Activated naive CD8-positive, alpha-beta T cell treated with anti-CD3 and anti-CD28 coated beads for 36 hours (primary cell): ENCODE measurements at places on chromosomes 2 and 18.

DNA sequence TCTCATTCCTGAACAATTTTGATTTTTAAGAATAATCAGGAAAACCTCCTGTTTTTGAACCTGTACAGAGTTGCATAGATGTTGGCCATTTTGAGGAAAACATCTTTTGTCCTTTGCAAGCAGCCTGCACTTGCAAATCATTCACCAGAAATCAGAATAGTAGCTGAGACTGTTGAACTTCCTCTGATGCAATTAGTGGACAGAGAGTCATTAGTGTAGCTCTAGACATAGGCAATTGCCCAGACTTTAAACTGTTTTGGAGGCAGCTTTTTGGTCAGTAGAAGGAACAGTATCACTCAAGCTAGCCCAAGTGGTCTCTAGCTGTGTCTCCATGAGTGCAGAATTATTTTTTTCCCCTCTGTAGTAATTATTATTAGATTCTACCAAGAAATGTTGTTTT is 326.1 kb downstream of the PIK3C3 start:
- no peak for DNase-seq

DNA sequence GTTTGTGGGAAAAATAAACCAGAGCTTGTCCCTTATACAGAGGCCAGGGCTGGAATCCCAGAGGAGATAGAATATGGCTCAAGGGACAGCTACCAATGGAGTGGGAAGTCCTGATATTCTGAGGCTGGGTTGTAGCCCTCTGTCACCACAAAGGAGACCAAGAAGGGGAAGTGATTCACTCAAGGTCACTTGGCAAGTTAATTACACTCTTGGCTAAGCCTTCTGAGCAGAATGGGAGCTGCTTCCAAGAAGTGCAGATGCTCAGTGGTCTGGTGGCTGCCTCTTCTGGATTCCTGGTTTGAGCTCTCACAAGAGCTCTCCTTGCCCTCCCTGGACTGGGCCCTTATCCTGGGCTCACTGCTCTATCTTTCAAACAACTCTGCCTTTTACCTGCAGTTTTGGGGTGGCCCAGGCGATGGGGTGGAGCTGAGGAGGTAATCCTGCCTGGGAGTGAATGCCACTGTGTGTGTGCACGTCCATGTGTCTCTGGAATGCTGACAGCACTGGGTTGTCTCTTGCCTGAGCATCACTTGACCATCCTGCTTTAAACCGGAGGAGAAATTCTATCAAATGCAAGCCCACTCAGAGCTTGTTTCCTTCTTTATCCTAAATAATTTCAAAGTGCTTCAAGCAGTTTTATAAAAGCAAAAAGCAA is 168.2 kb downstream of the KCNS3 start:
- DNase-seq = no peak

DNA sequence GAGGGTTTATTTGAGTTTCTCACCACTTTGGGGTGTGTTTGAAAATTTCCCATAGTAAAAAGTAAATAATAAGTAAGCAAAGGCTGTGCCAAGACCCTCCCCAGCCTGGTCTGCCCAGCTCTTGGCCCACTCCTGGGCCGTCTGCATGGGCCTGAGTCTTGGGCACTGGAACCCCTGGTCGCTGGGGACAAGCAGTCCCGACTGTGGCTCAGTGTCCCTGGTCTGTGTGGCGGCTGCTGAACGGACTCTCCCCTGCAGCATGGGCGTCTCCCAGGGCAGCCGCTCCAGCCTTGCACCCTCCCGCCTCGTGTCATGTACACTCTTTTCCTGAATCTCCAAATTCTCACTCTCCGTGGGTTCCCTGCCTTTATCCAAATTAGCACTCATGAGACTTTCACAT is 7.2 kb upstream of the ASPRV1 start:
- no peak for DNase-seq

GRCh38 chr2:217785544-217786045 is 217.2 kb downstream of the TNS1 start:
- peak; percentile 67 for DNase-seq

DNA sequence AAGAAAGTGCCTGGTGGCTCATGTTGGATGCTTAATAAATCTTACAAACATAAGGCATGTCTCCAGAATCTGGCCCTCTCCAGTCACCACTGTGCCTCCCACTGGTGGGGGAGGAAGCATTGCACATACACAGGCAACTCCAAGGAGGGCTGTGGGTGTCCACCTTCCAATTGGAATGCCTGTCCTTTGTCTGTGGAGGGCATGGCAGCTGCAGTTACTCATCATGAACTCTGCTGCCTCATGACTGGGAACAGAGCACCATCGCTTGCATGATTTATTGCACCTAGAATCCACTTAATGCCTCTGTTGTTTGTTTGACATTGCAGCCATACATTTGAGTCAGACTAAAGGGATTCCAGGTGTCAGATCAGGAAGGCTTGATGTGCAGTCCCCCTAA is 278.9 kb downstream of the PRKCE start:
- DNase-seq = no peak

DNA sequence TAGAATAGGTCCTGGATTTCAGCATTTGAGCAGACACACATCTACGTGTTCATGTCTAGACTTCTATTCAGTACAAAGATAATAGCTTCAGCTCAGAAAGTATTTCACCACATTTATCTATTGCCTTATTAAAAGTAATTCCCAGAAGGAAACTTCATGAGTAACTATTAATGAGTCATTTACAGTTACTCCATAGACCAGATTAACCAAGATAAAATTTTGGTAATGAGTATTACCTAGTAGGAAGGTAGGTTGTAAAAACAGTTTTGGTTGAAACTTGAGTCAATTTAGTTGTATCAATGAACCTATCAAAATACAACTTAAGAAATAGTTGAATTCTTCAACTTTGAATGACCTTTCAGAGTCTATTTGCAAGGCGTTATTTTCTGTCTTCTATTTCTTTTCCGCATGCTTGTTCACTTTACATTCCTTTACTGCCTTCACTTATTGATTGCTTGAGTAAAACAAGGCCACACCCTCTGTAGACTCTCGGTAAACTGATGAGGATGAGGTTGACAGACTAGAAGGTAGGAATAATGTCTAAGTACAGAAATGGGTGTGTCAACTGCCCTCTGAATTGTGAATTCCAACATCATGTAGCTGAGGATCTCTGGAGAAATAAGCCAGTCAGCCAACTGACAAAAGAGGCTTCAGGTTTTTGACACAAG is 1165.6 kb upstream of the ZEB2 start:
- no peak for DNase-seq

DNA sequence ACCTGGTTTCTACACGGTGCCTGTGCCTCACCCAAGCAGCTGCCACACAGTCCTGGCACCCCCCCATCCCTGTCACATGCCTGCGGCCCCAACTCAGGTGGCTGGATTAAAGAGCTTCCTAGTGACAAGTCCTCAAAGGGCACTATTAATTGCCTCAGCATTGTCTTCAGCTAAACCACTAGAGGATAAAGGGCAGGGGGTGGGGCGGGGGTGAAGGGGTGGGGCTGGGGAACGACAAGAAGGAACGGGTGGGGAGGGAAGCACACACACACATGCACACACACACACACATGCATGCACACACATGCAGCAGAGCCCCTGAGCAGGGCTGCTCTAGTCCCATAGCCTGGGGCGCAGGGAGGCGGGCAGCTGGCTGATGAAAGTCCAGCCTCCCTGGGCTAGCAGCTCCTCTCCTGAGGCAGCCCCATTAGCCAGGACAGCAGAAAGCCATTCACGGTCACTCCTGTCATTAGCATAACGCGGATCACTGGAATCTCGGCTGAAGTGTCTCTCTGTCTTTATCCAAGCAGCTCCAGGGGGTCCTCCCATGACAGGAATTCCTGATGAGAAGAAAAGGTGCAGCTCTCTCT is 7.4 kb upstream of the TEX261 start:
- no peak for DNase-seq

GRCh38 chr2:20179755-20180594 is 45.0 kb downstream of the SDC1 start:
- no peak for DNase-seq

DNA sequence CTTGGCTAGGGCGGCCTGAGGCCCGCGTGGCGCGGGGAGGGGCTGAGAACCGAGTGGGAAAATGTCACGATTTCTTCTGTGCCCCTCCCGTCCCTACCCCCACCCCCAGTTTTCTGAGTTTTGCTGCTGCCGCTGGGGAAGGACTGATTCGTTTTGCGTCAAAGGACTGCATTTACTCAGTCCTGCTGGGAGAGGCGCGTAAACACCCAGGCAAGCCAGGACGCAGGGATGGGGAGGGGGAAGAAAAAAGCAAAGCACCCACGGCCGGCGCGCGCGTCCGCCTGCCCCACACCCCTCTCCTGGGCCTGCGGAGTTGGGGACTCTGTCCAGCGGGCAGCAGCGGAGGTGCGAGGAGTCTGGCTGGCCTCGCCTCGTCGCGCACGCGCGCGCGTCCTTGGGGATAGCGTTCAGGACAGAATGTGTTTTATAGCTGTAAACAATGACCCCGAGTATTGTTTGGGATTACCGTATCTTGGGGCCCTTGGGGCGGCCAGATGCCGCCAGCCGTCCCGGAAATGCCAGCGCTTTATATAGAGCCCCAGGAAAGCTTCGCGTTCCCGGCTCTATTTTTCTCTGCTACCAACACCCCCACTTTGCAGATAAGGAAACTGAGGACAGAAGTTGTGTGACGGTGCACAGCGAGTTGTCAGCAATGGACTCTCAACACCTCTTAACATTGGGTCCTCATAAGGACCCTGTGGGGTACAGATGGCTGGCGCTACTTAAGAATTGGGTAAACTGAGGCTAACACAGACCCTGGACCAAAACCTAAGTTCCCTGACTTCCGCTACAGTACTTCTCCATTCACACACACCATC is 1.7 kb upstream of the FOSL2 start:
- no peak for DNase-seq

GRCh38 chr2:15667809-15668556 is 76.3 kb downstream of the DDX1 start:
- DNase-seq = no peak

- no peak for DNase-seq
Observed at GRCh38 chr2:197852108-197852507, 47.7 kb downstream of the PLCL1 start.

- DNase-seq = no peak
Observed at GRCh38 chr18:48926420-48926857, 24.3 kb downstream of the SMAD7 start.

- DNase-seq = no peak
Observed at GRCh38 chr18:51123936-51124486, 73.5 kb downstream of the MEX3C start.

DNA sequence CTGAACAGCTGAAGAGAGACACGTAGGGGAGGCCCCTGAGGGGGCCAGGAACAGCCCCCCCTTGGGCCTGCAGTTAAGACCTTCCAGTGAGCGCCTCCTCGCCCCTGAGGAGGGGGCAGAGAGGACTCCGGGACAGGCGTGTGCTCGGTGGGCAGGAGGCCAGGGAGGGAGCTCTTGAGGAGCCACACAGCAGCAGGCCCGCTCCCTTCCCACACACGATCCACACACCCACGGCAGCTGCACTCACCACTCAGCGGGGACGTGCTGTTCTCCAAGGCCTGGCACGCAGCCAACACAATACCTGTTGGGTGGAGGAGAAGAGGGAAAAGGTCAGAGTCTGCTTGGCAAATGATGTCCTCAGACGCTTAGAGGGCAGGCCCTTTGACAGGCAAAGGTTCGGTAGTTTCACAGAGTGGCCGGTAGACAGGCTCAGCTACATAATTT is 39.0 kb downstream of the TGFA start:
- DNase-seq = no peak

DNA sequence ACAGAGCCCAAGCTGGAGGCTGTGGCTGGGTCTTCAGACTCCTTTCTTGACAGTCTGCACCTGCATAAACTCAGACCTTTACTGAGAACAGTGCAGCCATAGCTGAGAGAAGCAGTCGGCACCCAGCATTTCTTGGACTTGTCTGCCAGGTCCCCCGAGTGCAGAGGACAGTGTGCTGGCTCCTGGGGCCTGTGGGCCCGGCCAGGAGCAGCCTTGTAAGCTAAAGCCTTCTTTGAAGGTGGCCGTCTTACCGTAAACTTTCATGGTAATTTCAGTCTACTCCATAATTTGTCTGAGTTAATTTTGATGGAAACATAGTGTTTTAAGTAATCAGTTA is 70.9 kb downstream of the LRRFIP1 start:
- no peak for DNase-seq

DNA sequence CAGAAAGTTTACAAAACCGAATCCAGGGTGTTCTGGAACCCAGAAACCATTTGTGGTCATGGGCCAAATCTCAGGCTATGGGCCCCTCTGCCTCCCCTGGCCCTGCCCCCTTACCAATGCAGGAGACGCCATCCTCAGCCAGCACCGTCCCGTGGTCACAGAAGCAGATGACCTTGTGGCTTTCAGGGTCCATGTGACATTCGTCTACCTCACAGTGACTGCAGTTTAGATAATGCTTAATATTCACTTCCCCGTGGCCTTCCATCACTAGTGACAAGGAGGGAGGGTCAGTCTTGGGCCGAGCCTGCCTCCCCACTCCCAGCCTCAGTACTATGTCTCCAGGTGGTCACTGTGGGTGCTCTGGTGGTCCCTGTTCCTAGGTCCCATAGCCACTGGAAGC is 111.6 kb downstream of the CLIP4 start:
- DNase-seq = no peak

DNA sequence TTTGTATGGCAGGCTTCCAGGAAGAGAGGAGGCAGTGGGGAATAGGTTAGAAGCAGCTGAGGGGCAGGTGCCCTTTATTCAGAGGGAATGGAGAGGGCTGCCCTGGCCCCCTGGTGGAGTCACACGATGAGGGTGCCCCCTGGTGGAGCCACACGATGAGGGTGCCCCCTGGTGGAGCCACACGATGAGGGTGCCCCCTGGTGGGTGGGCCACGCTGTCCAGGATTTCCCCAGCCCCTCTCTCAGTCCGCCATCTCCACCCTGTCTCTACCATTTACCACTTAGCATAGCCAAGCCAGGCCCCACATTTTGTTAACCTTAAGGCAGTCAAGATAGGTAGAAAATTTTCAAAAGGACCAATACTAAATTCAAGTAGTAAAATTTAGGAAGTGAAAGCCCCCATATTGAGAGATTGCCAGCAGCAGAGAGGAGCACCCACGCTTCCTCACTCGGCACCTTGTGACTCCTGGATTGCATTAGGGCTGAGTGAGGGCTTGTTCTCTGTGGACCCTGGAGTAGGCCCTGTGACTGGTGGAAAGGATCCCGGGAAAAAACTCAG is 10.4 kb upstream of the FAM228A start:
- peak; percentile 52 for DNase-seq

- DNase-seq = no peak
Observed at GRCh38 chr2:217706095-217706494, 296.7 kb downstream of the TNS1 start.

DNA sequence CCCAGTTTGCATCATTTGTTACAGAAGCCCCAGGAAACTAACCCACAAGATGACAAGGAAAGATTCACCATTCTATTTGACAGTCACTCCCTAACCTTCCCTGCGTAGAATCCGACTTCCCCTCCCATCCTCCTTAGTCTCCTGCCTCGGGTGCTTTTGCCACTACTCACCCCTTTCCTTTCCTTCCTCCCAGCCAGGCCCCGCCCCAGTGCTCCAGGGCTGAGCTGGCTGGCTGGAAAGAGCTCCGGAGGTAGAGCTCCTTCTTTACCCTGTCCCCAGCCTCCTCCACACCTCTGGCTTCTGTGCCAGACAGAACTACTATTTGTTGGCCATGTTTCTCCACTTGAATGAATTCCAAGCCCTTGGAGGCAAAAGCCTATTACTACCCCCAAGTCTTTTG is 317.6 kb upstream of the NCKAP5 start:
- no peak for DNase-seq
